ENCODE measurements at places on chromosomes 1 and 21.
A peak's percentile ranks its signal among the peaks of the same experiment; 100 is the strongest.

GRCh38 chr1:36963006-36963405, 71.3 kb downstream of the GRIK3 start:
- DNase-seq: no peak

- no peak for DNase-seq
These were observed 90.9 kb downstream of the MAN1C1 start for GRCh38 chr1:25707280-25708016.

DNA sequence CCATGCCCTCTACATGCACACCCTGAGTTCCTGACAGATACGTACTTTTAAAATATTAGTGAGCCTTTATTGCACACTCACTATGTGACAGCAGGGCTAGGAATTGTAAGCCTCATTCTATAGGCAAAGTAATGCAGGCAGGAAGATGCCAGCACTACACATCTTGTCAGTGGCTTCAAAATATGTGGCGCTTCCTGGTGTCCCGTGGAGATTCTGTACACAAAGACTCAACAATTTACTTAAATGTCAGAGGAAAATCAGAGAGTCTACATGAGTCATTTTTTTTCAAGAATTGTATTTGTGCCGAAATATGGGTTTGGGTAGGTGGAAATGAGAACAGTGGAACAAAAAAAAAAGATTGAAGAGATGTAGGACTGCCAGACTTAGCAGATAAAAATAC, 27.6 kb downstream of the RNASEL start:
- DNase-seq: no peak

DNA sequence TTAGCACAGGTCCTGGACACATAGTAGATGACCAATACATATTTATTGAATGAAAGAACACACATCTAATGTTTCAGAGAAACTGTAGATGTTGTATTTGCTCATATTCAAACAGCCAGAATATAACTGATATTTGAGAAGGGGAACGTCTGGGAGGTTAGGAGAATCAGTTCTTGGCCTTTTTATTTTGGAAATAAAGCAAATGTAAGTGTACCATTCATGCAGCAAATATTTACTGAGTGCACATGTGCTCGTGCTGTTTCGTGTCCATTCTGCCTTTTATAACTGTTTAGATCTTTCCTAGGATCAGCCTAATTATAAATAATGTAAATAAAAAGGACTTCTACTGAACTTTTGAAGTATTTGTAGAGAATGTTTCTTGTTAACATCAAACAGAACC, 103.8 kb downstream of the GREM2 start:
- no peak for DNase-seq

GRCh38 chr1:10691740-10692125, 104.7 kb downstream of the CASZ1 start:
- no peak for DNase-seq

GRCh38 chr1:170732252-170732588, 68.3 kb downstream of the PRRX1 start:
- no peak for DNase-seq

GRCh38 chr1:24935615-24936484, 5.8 kb upstream of the RUNX3 start:
- no peak for DNase-seq

DNA sequence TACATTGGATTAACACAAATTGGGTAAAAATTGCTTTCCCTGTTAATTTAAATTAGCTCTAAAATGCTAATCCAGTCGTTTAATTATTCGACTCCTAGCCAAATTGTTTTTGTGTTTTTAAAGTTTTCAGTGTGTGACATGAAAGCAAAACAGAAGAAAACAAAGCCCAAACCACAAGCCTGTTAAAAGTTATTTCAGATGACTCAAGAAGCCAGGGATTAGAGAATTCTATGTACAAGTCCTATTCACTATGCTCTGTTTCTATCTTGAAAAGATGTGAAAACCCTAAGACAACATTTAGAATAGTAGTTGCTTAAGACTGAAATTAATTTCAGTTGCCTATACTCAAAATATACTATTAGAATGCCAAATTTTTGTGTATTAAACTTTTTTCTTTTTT, 294.8 kb upstream of the ADAMTS5 start:
- no peak for DNase-seq

- DNase-seq: no peak
These were observed 22.4 kb upstream of the DDOST start for GRCh38 chr1:20683614-20684013.

- no peak for DNase-seq
These were observed 96.6 kb downstream of the SEC16B start for GRCh38 chr1:177873238-177873637.

DNA sequence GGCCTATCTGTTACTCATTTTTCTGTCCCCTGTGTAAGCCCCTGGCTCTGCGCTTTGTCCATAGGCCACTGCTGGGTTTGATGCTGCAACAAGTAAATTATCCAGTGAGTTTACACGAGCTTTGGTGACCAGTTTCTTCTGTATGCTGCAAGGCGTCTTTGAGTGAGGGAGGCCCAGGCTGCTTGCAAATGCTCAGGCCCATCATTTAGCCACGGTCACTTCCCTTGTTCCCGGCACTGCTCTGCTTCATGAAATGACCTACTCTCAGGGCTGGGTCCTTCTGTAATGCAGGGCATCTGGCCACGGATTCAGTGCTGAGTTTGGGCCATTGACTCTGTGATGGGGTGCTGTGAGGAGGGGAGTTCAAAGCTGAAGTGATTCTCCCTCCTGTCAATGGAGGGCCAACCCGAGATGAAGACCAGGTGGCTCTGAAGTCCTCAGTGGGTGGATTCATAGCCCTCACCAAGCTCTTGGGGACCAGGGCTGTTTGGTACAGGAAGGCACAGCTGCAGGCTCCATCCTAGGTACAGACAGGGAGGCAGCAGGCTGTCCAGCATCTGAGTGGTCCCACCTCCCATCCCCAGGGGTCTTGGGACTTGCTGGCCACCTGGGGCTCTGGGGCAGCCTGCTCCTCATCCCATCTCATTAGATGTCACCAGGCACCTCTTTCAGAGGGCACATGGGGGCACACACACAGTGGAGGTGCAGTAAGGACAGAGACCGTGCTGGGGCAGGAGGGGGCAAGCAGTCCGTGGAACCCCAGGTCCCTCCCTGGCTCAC, 21.7 kb downstream of the LHX4 start:
- no peak for DNase-seq

DNA sequence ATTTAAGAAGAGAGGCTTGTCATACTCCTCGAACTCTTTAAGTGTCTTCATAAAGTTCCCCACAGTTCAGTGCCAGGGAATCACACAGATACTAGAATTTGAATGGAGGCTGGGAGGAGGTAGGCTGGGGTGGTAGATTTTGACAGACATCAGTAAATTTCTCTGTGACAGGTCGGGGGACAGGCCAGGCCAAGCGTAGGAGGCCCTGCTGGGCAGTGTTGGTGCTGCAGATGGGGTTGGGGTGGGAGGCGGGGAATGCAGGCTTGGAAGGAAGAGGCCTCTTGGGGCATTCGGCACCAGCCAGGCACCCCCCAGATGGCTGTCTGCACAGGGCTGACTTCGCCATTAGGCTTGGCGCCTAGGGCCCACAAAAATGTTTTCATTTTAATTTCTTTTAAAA, 84.0 kb downstream of the MAN1C1 start:
- DNase-seq: no peak

DNA sequence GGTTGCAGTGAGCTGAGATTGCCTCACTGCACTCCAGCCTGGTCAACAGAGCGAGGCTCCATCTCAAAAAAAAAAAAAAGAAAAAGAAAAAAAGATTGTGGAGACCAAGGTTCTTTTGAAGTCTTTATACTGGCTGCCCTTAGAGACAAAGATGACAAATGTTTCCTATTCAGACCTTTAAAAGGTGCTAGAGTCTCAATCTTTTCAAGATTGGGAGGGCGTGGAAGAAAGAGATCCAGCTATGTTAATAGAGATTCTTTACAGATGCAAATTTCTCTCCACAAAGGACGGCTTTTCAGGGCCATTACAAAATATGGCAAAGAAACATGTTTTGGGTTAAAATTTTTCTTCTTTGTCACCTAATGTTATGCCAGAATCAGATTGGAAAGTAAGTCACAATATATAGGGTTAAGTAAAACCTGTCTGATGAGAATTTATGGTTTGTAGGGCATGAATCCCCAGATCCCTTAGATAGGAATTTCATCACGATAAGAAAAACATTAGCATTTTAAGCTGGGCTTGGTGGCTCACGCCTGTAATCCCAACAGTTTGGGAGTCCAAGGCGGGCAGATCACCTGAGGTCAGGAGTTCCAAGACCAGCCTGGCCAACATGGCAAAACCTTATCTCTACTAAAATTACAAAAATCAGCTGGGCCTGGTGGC, 13.0 kb upstream of the MORC3 start:
- DNase-seq: no peak

DNA sequence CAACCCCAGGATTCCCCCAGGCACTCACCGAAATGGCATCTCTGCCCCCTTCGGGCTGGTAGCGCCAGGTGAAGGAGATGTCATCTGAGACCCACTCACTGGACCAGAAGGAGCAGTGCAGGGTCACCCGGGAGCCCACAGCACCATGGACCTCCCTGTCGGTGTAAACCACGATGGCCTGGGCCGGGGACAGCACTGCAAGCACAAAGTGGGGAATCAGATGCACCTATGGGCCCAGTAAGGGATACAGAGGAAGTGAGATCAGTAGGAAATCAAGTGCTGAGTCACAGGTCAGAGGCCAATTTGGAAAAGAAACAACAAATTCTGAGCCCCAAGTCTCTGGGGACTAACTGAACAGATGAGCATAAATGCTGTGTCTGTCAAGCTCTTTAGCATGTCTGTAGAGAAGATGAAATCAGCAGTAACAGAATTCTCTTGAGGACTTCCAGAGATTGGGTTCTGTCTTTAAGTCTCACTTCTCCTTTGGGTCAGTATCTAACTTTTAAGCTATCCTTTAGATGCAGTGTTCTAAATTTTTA, 2.5 kb downstream of the MPZ start:
- DNase-seq: peak; percentile 6

DNA sequence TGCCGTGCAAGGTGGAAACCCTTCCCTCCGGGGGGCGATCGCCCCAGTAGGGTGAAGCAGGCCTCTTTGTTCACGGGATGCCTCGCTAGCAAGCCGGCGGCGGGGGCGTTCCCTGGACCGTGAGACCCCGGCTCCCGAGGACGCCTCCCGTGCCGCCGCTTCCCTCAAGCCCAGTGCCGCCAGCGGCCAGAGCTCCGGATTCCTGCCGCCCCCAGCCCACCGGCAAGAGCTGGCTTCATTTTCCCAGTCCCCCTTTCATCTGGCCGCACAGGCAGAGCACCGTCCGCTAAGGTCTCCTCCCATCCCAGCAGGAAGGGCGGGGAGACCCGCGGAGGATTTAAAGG, 16.3 kb downstream of the IER5 start:
- peak; percentile 52 for DNase-seq

- DNase-seq: no peak
These were observed 173.5 kb downstream of the PSMG1 start for GRCh38 chr21:39009587-39010225.

- DNase-seq: no peak
These were observed at the start of gene TCHHL1 for GRCh38 chr1:152089014-152089674. TCHHL1 (minus strand) TSS chr1:152089064; CDS start chr1:152088143, 921 bp downstream.

DNA sequence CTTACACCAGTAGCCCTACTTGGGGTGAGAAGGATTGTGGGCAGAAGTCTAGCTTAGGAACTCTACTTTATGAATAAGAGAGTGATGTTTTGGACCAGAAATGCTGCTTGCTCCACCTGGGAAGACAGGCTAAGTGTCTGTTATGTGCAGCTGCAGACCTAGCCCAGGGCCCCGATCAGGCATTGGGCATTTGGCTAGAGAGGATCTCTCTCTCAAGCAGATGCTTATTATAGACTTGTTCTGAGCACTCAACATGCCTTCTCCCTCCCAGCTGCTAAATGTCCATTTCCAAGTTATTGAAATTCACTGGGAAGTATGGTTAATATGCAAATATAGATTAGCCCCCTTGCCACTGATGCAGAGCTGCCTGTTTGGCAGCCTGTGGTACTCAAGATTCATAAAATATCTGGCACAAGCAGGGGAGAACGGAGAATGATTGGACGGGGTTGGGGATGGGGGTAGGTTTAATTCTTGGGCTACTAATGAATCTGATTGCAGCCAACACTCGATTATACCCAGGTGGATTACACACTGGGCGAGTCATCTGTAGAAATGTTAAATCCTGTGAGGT, 115.9 kb downstream of the KCND3 start:
- no peak for DNase-seq

- DNase-seq: no peak
These were observed 174.9 kb downstream of the COP1 start for GRCh38 chr1:176032040-176032645.

DNA sequence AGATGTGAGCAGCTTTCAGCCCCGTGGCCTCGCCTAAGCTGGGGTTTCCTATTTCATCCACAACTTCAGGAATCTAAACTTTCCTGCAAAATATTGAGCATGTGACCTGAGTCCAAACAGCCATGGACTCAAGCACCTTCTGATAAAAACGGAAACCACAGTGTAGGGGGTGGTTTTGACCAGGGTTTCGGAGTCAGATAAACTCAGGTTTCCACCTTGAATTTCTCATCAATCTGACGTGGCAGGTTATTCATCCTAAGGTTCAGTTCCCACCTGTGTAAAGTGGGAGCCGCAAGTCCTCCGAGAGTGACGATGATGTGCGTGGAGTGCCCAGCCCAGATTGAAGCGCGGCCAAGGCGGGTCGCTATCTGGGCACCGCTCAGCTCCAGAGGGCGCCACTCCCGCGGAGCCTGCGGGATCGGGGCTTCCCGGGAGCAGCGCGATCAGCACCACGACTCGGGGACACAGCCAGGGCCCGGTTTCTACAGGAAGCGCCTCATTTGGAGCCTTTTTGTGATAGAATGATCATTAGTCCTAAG, 871 bp upstream of the ETS2 start:
- DNase-seq: no peak

- DNase-seq: no peak
These were observed 6.2 kb upstream of the ERO1B start for GRCh38 chr1:236287757-236288619.

DNA sequence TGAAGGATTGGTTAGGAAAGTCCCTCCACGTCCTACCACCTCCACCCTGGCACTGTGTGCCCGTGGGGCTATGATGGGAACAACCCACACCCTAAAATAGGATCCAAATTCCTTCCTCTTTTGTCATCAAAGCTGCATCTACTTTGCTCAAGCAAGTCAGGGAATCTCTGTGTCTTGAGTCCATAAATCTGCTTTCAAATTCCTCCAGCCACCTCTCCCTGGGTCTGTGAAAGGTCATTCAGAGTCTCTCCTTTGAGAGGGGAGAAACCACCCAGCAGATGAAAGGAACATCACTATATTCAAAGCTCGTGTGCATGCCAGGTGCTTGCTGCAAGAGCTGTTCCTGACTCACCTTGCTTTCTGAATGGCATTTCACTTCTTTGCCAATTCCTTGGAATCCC, 243.6 kb downstream of the TM2D1 start:
- DNase-seq: no peak

- peak; percentile 38 for DNase-seq
These were observed 30.5 kb upstream of the LRIG2 start for GRCh38 chr1:113042285-113043143.

- DNase-seq: no peak
These were observed 61.0 kb upstream of the C8B start for GRCh38 chr1:57026624-57027354.

All from CD4-positive, alpha-beta T cell treated with Interleukin-15 for 4 hours (primary cell).